ENCODE measurements at places on chromosomes 5 and 9. TPM values are rescaled to one million over a fixed set of nuclear protein-coding genes. Genes with fewer than 3 reads are reported as not detected.

- ATAC-seq = no peak
Measured at GRCh38 chr5:119789406-119790117, 160.2 kb downstream of the FAM170A start.

DNA sequence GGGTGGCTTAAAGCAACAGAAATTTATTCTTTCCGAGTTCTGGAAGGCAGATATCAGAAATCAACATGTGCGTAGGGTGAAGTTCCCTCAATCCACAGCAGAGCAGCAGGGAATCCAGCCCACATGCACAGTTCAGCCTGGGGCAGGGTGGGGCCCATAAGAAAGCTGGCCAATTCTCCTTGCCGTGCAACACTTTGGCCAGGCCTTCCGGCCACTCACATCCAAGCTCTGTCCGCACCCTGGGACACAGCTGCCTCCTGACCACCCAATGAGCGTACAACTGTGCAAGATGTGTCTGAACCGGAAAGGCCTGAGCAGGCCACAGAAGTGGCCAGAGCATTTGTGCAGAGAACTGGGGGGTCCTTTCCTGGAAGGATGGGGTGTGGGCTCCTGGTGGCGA, 274.9 kb downstream of the GADD45G start:
- no peak for ATAC-seq

- ATAC-seq = no peak
Measured at GRCh38 chr9:22215521-22215920, 206.4 kb upstream of the CDKN2B start.

DNA sequence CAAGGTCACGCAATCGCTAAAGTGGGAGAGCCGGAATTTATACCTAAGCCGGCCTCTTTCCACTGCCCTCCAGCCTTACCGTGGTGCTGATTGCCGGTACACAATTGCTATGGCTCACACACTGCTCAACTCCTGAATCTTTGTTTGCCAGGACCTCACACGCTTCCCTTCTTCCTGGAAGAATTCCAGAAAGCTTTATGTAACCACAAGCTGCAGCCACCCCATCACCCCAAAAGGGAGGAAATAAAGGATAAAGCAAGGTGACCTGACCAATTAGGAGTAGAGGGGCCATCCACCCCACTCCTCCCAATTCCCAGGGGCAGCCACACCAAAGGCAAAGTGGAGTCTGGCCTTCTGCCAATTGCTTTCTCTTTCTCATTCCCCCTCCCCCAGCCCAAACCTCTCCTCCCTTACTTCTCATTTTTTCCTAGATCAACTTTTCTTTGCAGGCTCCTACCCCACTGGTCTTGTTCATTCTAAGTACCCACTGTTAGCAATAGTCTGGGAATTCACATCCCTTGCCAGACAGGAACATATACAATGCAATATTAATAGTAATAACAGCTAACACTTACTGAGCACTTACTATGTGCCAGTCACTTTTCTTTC, 18.0 kb upstream of the CDC23 start:
- peak; percentile 52 for ATAC-seq

DNA sequence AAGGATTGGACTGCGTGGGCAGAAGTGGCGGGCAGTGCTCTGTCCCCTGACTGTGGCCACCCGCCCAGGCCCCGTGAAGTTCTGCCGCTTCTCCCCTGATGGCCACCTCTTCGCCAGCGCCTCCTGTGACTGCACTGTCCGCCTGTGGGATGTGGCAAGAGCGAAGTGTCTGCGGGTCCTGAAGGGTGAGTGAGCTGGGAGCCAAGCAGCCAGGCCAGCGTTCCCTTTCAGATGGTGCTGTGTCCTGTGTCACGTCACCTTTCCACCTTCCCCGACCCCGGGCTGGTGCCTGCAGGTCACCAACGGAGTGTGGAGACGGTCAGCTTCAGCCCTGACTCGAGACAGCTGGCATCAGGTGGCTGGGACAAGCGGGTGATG, 2.3 kb downstream of the WDR38 start:
- no peak for ATAC-seq

- no peak for ATAC-seq
Measured at GRCh38 chr5:143162810-143163209, 240.7 kb downstream of the NR3C1 start.

The ADGRD2 gene
- 0.08 TPM for total RNA-seq

DNA sequence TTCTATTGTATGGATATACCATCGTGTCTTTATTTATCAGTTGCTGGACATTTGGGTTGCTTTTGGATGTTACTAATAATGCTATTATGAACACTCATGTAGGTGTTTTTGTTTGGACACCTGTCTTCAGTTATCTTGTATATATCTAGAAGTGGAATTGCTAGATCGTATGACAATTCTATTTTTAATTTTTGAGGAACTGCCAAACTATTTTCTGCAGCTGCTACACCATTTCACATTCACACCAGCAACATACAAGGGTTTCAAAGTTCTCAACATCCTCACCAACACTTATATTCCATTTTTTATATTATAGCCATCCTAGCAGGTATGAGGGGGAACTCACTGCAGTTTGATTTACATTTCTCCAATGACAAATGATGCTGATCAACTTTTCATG, 324.6 kb downstream of the CAAP1 start:
- no peak for ATAC-seq

- no peak for ATAC-seq
Measured at GRCh38 chr9:91261417-91261816, 100.3 kb downstream of the AUH start.

DNA sequence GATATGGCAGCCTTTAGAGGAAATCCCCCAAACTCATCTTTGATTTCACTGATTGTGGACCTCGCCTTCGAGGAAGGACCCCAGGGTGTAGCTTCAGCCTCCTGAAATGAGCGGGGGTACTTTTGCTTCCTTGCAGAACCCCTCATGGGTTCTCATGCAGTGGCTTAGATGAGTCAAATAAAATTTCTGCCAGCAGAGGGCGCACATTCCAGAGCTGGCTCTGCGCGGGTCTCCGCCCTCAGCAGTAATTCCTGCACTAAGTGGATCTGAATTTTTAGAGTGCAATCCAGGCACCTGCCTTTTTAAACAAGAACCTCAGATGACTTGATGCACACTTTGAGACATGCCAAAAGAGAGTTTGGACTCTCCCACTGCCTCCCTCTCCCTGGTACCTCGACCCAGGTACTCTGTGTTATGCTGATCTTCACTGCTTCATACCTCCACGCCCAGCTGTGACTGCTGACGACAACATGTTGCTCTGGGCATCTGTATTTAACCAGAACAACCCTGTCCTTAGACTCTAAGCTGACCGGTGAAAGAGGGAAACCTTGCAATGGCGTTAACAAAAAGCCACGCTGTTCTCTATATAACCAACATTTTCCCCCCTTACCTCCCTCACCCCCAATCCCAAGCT, 7.3 kb downstream of the EGFLAM start:
- no peak for ATAC-seq

GRCh38 chr5:39455645-39456044, 30.9 kb upstream of the DAB2 start:
- ATAC-seq = no peak

DNA sequence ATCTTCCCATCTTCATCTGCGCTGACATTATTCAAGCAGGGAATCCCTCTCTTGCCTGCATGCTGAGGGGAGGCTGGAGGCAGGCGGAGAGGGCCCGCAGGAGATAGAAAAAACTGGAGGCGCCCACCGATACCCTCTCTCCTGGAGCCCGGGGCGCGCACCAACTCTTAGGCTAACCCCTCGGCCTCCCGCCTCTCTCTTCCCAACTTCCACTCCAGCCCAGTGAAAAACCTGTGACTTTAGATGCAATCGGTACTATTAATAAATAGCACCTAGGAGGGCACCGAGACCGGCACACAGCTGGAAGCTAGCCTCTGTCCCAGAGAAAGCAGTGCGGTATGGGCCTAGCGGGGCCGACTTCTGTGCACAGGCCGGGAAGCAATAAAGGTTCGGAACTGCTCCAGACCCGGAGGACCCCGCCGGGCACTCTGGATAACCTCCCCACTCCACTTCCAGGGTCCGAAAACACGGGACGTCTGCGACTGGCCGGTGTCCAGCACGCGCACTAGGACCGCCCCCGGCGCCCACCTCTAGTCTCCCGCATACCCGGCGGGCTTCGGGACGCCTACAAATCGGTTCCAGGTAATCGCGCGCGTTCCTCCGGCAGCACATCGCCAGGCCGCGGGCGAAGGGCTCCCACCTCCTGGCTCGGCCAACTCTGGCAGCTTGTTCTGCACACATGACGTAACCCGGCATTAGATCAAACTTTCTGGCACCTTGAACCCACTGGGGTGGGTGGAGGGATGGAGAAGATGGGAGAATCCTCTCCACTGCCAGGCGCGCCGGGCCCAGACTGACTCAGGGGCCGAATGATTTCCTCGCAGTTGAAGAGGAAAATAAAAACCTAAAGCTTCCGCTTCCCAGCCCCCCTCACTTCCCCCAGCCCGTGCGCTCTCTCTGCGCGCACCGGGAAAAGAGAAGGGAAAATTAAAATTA, 1.4 kb downstream of the EFNA5 start:
- no peak for ATAC-seq

The TAF11L9 gene
- not detected for total RNA-seq

DNA sequence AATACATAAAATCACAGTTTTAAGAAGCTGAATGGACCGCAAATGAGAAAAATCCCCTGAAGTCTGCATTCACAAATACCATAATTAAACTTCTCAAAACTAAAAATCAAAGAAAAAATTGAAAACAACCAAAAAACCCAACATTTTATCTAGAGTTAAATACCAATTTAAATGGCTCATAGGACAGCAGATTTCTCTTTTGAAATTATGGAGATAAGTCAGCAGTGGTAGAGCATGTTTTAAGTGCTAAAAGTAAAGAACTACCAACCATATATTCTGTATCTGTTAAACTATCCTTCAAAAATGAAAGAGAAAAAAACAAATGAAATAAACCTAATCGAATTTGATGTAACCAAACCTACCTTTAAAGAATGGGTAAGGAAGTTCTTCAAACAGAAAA, 862.8 kb downstream of the TAF11L14 start:
- ATAC-seq = no peak

GRCh38 chr5:112165897-112166737, 253.0 kb downstream of the EPB41L4A start:
- no peak for ATAC-seq

The TMOD1 gene
- total RNA-seq = 0.60 TPM

The TOR2A gene
- 9.5 TPM for total RNA-seq

DNA sequence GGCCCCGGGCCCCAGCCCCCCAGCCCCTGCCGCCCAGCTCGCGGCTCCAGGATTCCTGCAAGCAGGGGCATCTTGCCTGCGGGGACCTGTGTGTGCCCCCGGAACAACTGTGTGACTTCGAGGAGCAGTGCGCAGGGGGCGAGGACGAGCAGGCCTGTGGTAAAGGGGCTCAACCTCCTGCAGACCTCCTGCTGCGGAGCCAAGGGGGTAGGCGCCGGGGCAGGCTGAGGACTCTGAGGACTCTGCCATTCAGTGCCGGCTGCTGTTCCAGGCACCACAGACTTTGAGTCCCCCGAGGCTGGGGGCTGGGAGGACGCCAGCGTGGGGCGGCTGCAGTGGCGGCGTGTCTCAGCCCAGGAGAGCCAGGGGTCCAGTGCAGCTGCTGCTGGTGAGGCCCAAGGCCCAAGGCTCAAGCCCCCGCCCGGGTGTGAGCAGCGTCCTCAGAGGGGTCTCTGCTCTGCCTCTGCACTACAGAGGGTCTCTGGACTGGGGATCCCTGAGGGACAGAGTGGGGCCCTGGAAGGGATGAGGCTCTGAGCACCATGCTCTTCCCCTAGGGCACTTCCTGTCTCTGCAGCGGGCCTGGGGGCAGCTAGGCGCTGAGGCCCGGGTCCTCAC, 3.4 kb downstream of the MAMDC4 start:
- ATAC-seq = no peak

GRCh38 chr5:79878721-79879336, 112.2 kb downstream of the MTX3 start:
- ATAC-seq = peak; percentile 33

The CPEB4 gene
- total RNA-seq = 38.5 TPM

DNA sequence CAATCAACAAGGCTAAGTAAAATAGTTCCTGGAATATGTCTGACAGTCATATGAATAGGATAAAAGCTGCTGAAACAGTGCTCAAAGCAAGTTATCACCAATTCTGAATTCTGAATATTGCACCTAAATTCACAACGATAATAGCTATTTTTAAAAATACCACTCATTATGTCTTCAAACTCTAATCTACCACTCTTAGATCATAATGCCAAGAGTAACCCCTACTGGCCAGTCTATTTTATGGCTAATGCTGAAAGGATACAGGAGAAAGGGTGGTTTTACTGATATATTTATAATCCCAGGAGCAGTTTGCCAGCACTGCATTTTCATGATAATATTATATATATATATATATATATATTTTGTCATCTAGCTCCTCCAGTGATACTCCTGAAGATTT, 232.8 kb downstream of the PDE4D start:
- ATAC-seq = no peak
